ENCODE measurements at places on chromosomes 3 and 15. TPM values are rescaled to one million over a fixed set of nuclear protein-coding genes. Genes with fewer than 3 reads are reported as not detected.

Gene UCN2
- 0.20 TPM for total RNA-seq

Gene MESD
- 16.9 TPM for total RNA-seq

Gene CPLX3
- total RNA-seq: not detected

Gene TRH
- not detected for total RNA-seq

Gene GOLGA6L9
- total RNA-seq: 0.37 TPM

Gene ROPN1
- total RNA-seq: not detected

Gene SAXO2
- total RNA-seq: 1.8 TPM

Data from subcutaneous preadipocyte (primary cell).